ENCODE measurements at places on chromosomes 11 and 22. TPM values are rescaled to one million over a fixed set of nuclear protein-coding genes. Genes with fewer than 3 reads are reported as not detected.

DNA sequence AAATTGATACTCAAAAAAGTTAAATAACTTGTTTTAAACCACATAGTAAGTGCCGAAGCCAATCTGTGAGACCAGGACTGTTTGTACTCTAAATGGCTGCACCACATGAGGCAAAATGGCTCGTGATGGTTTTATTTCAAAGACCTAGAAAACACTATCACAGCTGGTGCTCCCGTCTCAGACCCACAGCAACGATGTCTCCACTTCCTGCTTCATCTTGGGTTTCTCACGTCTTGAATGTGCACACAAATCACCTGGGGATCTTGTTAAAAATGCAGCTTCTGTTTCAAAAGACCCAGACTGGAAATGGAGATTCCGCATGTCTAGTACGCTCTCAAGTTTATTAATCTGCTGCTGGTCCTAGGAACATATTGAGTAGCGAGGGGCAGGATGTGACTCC, 1.2 kb downstream of the CD3E start:
- DNase-seq: no peak
- no peaks in the 10 kb centered on the region for H3K36me3 ChIP-seq

- H3K27me3 ChIP-seq: no peaks in the 10 kb centered on the region
- H3K27ac ChIP-seq: peak overlapping the region; percentile 88
- no peaks in the 10 kb centered on the region for H3K4me1 ChIP-seq
- no peaks in the 10 kb centered on the region for H3K36me3 ChIP-seq
- H3K4me3 ChIP-seq: peak overlapping the region; percentile 59
These were observed 6.0 kb downstream of the VSIG2 start for GRCh38 chr11:124745835-124746620.

- no peak overlapping the region for H3K4me3 ChIP-seq
- no peaks in the 10 kb centered on the region for H3K27me3 ChIP-seq
- no peak for DNase-seq
- no peak overlapping the region for H3K27ac ChIP-seq
- H3K4me1 ChIP-seq: no peaks in the 10 kb centered on the region
These were observed 21.9 kb downstream of the DRICH1 start for GRCh38 chr22:23609983-23610781.

GRCh38 chr11:124315052-124315451, 1.3 kb upstream of the OR8D1 start:
- H3K36me3 ChIP-seq: no peaks in the 10 kb centered on the region
- no peak for DNase-seq
- no peaks in the 10 kb centered on the region for H3K27me3 ChIP-seq
- no peaks in the 10 kb centered on the region for H3K4me1 ChIP-seq

DNA sequence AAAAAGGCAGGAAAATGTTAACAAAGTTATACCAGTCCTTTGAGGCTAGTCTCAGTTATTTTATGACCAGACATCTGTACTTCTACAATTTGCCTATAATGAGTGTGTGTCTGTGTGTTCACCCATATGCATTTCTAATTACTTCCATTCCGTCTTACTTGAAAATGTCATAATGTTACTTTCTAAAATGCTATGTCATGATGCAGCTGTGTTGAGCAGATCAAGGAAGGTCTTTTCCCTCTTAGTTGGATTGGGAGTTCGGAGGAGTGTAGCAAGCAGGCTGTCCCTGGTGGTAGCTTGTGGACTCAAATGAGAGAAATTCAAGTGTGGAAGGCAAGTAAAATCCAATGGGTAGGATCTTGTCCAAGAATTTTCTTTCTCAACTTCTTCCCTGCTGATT, 3.0 kb downstream of the SNX19 start:
- H3K27me3 ChIP-seq: no peaks in the 10 kb centered on the region
- no peak for DNase-seq
- peaks cover 4% of the 10 kb centered on the region for H3K36me3 ChIP-seq
- H3K27ac ChIP-seq: no peak overlapping the region
- peaks cover 1% of the 10 kb centered on the region for H3K4me1 ChIP-seq
- no peak overlapping the region for H3K4me3 ChIP-seq

CASP12 gene
- not detected for polyA plus RNA-seq

ADORA2A gene
- polyA plus RNA-seq: 0.67 TPM

DNHD1 gene
- 9.7 TPM for polyA plus RNA-seq

LGALS1 gene
- polyA plus RNA-seq: 396 TPM

Measured in small intestine (tissue), 16 donors.